ENCODE measurements at places on chromosomes 5 and 9.

DNA sequence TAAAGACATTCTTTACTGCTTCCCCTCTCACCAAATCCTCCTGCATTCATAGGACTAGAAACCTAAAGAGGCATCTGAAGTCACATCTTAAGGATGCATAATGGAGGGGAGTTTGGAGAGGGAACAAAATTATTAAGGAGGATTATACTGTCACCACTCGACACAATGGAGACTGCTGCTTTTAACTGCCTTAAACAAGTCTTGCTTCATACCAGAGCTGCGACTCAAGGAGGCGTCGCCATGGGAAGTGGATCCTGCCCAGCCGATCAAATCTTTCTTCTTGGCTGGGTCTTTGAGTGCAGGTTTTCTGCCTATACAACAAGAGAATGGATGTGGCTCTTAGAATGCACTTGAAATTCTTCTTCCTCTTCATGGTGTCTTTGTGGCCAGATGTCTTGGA, 66.7 kb upstream of the FOXE1 start:
- DNase-seq = no peak

GRCh38 chr5:77795846-77796245, 19.7 kb upstream of the TBCA start:
- DNase-seq = no peak

DNA sequence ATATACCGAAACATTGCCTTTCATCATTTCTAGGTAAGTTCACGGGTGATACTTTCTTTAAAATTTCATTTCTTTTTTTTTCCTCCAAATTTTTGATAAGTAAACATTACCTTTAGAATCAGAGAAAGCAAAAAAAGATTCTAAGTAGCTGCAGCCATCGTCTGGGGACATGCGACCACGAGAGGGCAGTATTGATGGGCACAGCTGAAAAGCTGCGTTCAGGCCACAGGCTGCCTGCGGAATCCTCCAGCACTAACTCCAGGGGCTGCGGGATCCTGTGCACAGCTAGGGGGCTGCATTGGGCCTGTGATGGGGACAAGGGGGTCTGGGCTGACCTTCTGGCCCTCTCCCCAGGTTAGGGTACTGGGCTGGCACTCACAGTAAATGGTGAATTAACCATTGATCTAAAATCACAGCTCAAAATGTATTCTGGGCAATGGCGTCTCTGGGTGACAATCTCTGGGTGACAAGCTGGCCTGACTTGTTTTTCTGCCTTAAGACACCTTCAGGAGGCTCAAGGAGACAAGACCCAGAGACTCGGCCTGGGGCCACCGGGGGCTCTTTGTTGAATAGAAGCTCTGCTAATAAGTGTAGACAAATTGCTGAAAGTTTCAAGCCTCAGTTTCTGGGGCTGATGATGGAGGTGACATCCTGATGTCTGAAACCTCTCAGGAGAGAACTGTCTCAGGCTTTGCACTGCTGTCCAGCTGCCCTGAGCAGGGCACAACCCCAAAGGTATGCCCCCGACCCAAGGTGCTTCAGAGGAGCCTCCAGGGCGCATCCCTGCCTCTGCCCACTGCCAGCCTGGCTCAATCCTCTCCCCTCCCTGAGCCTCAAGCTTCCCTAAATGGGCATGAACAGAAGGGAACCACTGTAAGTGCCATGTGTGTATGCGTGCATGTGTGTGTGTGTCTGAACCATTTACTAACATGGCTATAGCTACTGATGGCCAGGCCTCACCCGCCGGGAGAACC, 44.3 kb upstream of the SARDH start:
- DNase-seq = peak; percentile 17

GRCh38 chr9:1446671-1447070, 396.5 kb downstream of the DMRT2 start:
- no peak for DNase-seq

GRCh38 chr9:127706836-127707241, at the start of gene CFAP157:
Gene CFAP157 (plus strand): TSS chr9:127706988. CDS start chr9:127707032, 44 bp downstream.
- DNase-seq = no peak

GRCh38 chr5:10537624-10538023, 26.2 kb upstream of the ANKRD33B start:
- DNase-seq = no peak

- DNase-seq = no peak
These were observed 2.0 kb downstream of the LCN8 start for GRCh38 chr9:136756134-136756438.

DNA sequence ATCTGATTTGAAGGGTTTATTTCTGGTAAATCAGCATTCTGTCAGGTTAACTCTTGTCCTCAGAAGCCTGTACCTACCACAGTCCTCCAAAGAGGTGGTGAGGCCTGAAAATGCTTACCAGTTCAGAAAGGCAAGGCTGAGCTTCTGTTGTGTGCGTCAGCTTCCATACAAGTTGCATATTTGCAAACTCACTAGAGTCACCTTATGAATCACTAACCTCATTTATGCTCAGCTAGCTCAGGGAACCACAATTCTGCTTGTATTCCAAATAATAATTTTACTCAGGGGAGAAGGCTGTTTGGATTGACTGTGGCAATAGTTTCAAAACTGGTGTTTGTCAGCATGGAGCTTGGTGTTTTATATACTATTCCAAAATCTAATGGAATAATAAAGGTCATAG, 355.1 kb upstream of the RFX3 start:
- DNase-seq = no peak

- no peak for DNase-seq
These were observed 33.8 kb downstream of the TGFBI start for GRCh38 chr5:136062366-136063274.

DNA sequence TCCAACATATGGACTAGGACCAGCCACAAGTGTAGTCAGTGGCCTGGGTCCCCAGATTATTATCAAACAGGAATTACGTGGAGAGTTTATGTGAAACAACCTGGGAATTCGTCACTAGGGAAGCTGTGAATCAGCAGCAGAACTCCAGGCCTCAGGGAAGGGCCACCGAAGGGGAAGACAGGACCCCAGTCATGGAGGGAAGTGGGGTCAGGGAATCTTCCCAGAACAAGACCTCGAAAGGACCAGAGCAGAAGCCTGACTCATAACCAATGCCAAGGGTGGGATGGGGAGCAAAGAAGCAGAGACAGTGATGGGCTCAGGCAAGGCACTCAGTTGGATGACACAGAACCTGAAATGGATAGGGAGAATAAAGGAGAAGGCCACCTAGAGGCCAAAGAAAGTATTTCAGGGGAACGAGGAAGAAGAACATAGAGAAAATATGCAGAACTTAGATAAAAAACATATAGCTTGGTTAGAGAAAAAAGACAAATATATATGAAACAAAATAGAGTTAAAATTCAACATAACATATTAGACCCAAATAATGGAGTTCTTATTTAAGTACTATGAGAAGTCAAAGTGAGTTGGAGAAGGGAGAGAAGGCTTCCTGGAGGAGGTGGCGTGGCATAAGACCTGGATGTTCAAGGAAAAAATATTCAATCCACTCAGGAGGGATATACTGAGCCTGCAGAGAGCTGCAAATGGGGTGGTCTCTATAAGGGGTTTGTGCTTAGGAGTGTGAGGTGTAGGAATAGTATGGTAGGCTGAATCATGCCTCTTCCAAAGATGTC, 66.7 kb upstream of the CAST start:
- DNase-seq = no peak

DNA sequence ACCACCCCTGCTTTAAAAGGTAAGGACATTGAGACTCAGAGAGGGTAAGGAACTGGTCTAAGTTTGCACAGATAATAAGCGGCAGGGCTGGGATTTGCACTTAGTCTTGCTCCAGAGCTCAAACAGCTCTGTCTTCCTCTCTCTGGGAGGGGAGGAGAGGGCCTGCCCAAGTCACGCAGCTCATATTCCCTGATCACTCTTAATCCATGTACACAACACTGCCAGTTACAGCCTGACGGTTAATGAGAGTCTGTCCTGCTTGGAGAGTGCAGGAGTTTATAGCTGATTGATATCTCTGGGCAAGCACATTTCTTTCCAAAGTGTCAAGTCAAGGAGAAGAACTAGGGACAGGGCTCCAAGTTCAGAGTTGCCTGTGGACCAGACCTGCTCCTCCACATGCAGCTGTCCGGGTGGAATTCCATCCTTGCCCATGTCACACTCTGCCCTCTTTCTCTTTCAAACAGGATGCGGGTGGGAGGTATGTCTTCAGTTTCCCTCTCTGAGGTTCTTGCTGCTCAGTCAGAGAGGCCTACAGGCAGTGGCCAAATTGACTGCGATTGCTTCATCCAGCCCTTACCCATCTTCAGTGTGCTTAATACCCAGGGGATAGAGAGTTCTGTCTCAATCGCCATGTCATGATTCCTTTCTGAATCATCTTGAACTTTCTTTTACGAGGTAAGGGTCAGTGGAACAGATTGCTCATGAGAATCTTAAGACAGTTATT, 54.5 kb downstream of the GALNT12 start:
- no peak for DNase-seq

- no peak for DNase-seq
These were observed 22.1 kb upstream of the STXBP1 start for GRCh38 chr9:127589955-127590370.

DNA sequence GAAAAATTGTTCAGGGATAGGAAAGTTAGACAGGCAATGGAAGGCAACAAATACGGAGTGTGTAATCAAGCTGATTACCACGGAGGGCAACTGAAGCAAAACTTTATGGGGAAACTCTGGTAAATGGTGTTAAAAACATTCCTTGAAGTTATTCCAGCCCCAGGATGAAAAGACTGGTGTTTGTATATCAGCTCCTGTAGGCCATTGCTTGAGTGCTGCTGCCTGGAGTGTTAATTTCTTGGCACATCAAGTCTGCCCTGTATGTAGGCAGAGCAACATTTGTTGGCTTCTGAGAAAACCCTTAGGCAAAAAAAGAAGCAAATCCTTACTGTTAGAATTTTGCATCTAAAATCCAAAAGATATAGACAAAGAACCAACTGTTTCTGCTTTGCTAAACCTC, 686.5 kb upstream of the ACO1 start:
- DNase-seq = no peak

DNA sequence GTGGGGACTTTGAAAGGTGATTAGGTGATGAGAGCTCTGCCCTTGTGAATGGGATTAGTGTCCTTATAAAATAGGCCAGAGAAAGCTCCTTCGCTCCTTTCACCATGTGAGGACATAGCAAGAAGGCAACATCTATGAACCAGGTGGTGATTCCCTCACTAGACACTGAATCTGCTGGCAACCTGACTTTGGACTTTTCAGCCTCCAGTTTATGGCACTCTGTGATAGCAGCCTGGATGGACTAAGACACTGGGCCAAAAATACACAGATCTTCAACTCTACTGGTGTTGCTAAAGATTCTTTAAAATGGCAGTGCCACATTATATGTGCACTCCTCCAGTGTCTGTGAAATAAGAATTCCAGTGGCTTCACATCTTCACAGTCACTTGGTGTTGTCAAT, 41.2 kb upstream of the COL15A1 start:
- DNase-seq = no peak

- DNase-seq = no peak
These were observed 122.5 kb downstream of the LHFPL2 start for GRCh38 chr5:78526049-78526525.

DNA sequence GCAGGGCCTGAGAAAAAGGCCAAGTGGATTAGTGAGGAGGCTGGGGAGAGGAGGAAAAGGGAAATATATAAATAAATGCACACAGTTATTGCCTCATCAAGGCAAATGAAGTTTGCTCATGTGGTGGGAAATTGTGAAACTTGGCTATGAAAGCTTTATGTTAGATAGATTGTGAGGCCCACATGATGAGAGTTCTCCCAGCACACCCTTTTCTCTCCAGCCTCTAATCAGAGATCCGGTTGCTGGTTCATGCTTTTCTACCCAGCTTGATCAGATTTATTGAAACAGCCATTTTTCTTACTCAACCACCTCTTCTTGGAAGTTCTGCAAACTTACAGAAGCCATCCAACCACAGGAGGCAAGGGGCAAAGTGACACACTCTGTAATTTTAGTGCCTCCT, 125.8 kb upstream of the KLF4 start:
- no peak for DNase-seq

- DNase-seq = no peak
These were observed 1.7 kb downstream of the ADRA1B start for GRCh38 chr5:159917994-159918393.

DNA sequence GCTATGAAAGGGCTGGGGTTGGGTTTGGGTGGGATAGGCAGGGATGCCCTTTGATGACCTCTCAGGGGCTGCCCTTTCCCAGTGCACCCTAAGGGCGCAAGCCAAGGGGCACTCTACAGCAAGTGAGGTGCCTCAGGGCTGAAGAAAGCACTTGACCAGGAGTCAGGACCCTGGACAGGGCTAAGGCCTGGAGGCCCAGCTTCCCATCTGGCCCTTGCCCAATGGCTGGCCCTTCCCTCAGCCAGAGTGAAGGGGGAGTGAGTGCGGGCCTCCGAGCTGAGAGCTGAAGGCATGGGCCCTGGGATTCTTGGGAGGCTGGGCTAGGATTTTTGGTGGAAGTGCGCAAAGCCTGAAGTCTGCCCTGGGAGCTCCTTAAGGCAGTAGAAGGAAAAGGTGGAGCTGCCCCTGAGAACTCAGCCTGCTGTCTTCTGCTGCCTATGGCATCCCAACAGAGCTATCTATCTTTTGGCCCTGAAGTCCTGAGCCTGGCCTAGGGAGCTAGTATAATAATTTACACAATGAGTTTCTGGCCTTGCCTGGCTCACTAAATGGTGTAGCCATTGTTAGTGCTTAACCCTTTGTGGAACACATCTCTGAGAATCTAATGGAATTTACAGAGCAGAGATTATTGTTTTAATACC, 16.4 kb downstream of the JADE2 start:
- no peak for DNase-seq

GRCh38 chr5:8478326-8478725, 609.4 kb downstream of the MTRR start:
- no peak for DNase-seq

DNA sequence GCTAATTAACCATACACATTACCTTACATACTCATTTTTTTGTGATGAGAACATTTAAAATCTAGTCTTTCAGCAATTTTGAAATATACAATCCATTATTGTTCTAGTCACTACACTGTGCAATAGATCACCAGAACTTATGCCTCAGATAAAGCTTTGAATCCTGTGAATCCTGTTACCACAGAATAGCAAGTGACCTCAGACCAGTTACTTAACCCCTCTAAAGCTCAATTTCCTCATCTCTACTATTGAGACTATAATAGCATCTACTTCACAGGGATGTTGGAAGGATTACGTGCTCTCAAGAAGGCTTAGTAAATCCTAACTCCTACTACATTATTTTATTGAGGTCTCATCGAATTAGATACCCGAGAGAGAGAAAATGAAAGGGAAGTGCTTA, 60.2 kb upstream of the PIP5K1B start:
- no peak for DNase-seq

DNA sequence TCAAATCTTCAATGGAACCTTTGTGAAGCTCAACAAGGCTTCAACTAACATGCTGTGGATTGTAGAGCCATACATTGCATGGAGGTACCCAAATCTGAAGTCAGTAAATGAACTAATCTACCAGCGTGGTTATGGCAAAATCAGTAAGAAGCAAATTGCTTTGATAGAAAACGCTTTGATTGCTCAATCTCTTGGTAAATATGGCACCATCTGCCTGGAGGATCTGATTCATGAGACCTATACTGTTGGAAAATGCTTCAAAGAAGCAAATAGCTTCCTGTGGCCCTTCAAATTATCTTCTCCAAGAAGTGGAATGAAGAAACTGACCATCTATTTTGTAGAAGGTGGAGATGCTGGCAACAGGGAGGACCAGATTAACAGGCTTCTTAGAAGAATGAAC, 54.7 kb upstream of the TTC39B start:
- no peak for DNase-seq

Measured in stimulated activated CD8-positive, alpha-beta memory T cell treated with anti-CD3 and anti-CD28 coated beads, Interleukin-7, amount 100 ng/mL, for 4 hours (primary cell).